ENCODE measurements at places on chromosomes 1 and 21.

DNA sequence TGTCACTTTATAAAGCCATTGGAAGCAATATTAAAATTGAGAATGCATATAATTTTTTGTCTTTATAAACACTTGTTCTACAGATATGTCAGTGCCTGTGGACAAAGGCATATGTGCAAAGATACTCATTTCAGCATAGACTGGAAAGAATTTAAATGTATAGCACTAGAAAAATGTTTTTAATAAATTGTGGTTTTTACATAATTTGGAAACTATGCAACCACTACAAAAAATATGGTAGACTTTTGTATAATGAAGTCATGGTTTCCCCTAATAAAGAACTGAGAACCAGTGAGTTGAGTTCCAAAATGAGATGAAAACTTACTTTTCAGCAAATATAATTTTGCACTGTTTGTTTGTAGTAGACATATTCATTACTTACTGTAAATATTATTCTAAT is 48.5 kb downstream of the BRINP3 start:
- no peak for DNase-seq

DNA sequence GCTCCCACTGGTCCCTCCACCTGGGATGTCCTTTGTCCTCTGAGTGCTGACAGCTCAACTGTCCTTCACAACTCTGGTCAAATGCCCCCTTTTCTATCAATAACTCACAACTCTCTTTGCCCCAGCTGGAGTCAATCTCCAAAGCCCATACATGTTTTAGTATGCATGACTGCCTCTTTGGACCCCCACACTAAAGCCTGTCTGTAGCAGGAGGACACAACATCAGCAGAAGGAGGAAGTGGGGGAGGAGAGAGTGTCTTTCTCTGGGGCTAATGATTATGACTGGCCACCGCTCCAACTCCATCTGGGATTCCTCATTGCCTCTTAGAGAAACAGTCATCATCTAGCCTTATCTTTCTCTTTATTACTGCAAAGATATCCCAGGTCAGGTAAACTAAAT is 186.6 kb upstream of the FGGY start:
- DNase-seq, result no peak

DNA sequence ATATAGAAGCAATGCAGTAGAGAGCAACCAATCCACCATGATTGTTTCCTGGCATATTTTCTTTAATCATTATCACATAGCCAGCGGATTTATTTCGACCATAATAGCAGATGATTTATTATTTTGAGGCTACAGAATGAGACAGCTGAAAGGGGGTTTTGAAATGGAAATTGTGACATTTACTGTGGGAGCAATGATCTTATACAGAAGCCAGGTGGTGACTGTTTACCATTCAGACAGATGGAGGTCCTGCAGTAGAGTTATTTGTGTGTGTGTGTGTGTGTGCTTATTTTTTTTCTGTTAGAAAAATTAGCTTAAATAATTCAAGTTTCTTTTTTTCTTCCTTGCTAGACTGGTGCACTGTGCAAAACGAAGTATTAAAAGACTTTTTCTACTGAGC is 1784.5 kb downstream of the MRPL39 start:
- DNase-seq, result no peak

GRCh38 chr1:44947774-44948311 is 38.6 kb downstream of the EIF2B3 start:
- DNase-seq, result no peak

Measured in EL (cell line).